Hematopoietic multipotent progenitor cell treated with erythropoietin and hydrocortisone succinate and interleukin-3 and kit ligand, for 4 days (in vitro differentiated cells): ENCODE measurements at places on chromosomes 11 and 22.

DNA sequence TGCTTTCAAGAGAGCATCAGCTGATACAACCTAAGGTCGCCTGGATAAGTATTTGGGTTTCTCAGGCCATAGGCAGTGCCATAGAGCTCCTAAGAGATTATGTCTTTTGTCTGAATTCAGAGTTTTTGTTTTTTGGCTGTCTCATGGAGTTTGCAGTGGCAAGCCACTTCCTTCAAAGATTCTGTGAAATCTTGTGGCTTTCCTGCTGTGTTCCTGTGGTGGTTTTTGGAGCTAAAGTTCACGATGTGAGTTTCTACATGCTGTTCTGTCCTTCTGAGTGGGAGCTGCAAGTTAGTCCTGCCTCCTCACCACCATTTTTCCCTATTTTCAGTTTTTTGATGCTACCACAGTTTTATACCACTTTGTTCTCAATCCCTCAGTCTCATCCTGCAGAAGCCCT lies 111.4 kb downstream of the COMMD9 start:
- DNase-seq: peak; percentile 70

DNA sequence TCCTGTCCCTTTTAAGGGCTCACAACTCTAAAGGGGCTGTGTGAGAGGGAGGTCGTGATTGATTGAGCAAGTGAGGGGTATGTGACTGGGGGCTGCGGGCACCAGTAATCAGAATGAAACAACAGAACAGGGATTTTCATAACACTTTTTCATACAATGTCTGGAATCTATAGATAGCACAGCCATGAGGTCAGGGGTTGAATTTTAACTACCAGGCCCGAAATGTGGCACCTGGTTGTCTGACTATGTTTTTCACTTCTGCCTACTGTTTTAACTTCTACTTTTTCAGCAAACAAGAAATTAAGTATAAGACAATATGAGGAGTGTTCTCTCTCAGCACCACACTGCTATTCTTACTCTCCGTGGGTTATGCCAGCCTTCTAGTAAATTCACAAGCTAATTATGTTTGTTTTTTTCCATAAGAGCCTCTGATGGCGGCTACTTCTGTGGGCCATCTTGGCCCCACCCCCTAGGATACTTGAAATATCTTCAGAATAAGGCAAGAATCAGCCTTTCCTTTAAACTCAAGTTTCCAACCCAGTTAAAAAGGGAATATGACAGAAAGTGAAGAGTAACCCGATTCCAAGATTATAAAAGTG lies 552.8 kb upstream of the CHORDC1 start:
- no peak for DNase-seq

DNA sequence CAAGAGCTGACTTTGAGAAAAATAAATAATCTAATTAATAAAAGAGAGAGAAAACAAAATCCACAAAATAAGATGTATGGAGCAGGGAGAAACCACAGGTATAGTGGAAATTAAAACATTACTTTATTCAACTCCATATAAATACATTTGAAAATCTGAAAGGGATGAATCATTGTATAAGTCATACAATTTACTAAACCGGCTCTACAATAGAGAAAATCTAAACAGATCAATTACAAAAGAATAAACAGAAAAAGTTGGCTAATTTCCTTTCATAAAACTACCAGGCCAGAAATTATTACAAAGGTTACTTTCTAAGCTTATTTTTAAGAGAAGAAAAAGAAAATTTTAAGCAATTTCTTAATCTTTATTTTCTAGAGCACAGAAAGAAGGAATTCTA lies 51.3 kb upstream of the DRD2 start:
- no peak for DNase-seq

DNA sequence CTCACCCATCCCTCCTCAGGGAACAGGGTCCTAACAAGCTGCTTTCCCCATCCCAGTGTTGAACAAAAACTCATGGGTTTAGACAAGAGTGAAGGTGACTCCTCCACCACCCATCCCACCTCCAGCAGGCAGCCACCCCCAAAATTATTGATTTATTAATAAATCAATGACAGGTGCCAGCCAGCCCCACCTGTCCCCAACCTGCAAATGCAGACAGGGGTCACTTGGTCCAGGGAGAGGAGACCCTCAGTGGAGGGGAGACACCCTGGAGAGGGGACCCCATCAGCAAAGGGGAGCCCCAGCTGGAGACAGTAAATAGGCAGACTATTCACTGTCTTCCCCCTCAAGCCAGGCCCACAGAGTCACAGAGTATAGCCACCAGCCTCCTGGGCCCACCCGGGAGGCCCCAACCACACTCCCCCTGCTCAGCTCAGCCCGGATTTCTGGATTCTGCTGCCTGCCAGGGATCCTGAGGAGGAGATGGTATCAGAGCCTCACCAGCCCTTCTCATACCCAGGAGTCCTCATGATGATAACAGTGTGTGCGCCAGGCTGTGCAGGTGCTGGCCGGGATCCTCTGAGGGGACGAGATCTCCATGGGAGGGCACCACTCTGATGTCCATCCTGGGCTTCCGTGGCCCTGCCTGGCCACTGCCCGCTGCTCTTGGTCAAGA lies 8.8 kb upstream of the CD81 start:
- no peak for DNase-seq

DNA sequence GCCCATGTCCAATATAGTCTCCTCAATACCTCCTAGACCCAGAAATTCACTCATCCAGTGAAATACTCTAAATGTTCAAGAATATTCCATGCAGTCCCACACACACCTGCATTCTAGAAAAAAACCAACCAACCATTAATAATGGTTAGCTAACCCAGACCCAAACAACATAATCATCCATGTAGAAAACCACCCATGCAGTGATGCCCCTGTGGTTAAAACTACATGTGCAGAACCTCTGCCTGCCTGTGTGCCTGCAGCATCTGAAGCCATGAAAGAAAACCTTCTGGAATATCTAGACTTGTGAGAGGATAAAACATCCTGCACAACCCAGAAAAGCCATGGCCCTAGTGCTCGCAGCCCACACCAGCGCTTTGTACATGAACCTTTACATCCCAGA lies 47.8 kb downstream of the SLC22A12 start:
- no peak for DNase-seq

GRCh38 chr11:131572423-131572822 lies 202.0 kb downstream of the NTM start:
- DNase-seq: no peak

DNA sequence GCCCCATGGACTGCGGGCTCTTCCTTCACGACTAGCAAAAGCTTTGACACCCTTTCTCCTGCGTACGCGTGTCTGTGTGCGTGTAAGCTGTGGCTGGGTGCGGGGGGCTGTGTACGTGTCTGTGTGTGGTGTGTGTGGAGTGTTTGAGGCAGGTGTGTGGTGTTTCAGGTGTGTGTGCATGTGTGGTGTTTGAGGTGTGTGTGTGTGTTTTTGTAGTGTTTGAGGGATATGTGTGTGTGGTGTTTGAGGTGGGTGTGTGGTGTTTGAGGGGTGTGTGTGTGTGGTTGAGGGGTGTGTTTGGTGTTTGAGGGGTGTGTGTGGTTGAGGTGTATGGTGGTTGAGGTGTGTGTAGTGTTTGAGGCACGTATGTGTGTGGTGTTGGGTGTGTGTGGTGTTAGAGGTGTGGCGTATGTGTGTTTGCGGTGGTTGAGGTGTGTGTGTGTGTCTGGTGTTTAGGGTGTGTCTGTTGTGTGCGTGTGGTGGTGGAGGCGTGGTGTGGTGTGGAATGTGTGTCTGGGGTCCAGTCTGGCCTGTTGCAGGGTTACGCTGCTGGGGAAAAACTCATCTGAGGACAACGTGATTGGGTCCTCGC lies 687 bp upstream of the ARSA start:
- no peak for DNase-seq

GRCh38 chr22:46047841-46048595 lies 71.1 kb upstream of the WNT7B start:
- DNase-seq: peak; percentile 71

DNA sequence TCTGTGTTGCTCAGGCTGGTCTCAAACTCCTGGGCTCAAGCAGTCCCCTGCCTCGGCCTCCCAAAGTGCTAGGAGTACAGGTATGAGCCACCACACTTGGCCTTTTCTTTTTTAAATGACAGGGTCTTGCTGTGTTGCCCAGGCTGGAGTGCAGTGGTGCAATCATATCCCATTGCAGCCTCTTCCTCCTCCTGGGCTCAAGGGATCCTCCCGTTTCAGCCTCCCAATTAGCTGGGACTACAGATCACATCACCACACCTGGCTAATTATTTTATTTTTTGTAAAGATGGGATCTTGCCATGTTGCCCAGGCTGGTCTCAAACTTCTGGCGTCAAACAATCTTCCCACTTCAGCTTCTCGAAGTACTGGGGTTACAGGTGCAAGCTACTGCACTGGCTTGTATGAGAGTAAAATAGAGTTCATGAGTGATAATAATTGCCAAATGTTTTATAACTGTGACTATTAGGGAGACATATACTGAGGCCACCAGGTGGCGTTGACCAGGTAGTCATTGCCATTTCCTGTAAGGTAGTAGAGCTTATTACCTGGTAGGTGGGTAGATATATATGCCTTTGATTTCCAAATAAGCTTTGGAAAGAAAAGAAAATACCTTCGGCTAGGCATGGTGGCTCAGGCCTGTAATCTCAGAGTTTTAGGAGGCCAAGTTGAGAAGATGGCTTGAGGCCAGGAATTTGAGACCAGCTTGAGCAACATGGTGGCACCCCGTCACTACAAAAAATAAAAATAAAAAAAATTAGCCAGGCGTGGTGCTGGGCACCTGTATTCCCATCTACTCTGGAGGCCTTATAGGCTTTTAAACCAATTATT lies 5.4 kb downstream of the FDX1 start:
- peak; percentile 34 for DNase-seq

DNA sequence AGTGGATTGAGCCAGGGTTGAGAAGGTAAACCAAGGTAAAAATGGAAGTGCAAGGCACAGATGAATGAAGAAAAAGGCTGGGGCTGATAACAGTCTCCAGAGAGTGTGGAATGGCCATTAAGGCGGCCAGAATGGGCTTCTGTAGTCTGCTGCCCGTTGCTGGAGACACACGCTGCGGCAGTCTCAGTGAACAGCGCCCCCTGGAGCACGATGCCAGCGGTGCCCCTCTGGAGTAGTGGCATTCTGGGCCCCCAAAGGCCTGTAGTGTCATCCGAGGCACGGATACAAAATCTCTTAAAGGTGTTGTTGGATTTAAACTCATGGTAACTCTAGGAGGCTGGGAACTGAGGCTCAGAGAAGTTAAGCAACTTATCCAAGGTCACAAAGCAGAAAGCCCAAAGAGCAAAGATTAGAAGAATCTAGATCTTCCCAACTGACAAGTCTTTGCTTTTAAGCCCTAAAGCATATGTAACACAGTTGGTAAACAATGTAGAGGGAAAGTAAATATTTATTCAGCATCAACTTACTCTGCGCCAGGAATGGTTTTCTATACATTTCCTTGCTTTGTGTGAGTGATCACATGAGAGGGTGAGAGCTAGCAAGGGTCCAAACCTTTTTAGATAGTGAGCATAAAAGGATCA lies 18.2 kb downstream of the KCNJ1 start:
- DNase-seq: peak; percentile 81

- DNase-seq: no peak
Measured at GRCh38 chr11:39412117-39412516, 2047.3 kb downstream of the LRRC4C start.

- DNase-seq: no peak
Measured at GRCh38 chr11:95727620-95728019, 62.0 kb downstream of the FAM76B start.

DNA sequence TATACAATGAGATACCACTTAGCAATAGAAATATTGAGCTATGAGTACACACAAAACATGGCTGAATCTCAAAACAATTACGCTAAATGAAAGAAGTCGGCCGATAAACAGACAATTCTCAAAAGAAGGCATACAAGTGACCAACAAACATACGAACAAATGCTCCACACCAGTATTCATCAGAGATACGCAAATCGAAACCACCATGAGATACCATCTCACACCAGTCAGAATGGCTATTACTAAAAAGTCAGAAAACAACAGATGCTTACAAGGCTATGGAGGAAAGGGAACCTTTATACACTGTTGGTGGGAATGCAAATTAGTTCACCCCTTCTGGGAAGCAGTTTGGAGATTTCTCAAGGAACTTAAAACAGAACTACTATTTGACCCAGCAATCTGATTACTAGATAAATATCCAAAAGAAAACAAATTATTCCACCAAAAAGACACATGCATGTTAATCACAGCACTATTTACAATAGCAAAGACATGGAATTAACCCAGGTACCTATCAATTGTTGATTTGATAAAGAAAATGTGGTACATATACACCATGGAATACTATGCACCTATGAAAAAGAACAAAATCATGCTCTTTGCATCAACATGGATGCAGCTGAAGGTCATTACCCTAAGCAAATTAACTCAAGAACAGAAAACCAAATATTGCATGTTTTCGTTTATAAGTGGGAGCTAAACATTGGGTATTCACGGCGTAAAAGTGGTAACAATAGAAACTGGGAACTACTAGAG lies 90.9 kb upstream of the GRAMD1B start:
- no peak for DNase-seq

DNA sequence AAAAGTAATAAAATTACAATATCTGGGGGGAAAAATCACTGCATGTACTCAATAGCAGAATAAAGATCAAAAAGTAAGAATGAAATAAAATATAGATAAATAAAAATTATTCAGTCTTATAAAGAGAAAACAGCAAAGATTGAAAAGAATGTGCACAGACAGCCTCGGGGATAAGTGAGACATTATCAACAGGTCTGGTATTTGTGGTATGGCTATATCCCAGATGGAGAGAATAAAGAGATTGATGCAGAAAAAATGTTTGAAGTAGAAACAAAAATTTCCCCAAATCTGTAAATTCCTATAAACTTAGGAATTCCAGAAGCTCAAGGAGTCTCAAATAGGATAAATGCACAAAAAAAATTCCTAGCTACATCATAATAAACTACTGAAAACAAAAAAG lies 74.5 kb upstream of the LUZP2 start:
- no peak for DNase-seq

DNA sequence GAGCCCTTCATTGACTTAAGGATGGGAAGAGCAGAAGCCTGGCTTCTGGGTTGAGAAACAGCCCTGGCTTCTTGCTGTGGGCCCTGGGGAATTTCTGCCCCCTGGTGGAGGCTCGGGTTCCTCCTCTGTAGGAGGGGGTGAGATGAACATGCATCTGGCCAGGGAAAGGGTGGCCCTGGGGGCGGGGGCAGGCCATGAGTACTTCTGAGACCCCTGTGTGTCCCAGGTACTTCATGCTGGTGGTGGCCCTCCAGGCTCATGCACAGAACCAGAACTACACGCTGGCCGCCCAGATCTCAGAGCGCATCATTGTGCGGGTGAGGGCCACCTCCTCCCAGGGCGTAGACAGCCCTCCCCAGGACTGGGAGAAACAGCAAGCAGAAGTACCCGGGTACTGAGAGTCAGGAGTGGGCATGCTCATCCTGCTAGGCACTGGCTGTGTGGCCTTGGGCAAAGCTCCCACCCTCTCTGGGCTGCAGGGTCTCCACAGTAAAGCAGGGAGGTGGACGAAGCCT lies 15.8 kb downstream of the TMEM258 start:
- DNase-seq: peak; percentile 89

DNA sequence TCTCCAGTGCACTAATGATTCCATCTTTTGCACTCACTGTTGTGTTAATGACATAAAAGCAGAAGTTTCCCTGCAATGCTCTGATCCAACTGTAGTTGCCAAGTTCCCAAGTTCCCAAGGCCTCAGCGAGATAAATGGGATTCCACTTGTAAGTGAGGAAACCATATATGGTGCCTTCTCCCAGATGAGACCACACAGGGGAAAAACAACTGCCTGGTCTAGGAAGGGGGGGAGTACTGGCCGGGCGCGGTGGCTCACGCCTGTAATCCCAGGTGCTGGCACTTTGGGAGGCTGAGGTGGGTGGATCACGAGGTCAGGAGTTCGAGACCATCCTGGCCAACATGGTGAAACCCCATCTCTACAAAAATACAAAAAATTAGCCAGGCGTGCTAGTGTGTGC lies 23.3 kb upstream of the RELA start:
- DNase-seq: no peak
